ENCODE measurements at places on chromosomes 13 and 19.

DNA sequence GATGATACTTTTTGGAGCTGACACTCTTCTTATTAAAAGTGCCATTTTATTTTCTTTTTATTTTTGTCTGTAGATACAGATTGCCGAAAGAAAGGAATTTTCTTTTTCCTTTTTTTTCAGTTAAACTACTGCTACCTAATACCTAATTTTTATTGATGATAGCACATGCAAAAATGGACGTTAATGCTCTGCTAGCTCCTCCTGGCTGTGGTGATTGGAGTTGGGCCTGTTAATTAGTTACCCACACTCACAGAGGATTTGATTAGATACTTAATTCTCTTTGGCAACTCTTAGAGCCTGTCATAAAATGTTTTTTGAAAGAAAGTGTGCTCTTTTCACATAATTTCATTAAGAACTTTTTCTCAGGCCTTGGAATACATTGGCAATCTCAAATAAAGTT is 366.8 kb downstream of the DCT start:
- no peak for DNase-seq

DNA sequence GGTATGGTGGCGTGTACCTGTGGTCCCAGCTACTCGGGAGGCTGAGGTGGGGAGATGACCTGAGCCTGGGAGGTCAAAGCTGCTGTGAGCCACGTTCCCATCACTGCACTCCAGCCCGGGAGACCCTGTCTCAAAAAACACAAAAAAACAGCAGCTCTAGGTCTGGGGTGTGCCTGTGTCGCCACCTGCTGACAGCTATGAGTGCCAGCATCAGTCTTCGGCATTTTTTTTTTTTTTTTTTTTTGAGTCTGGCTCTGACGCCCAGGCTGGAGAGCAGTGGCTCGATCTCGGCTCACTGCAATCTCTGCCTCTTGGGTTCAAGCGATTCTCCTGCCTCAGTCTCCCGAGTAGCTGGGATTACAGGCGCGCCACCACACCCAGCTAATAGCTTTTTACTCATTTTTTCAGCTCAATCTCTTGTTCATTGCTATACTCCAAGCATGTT is 10.1 kb downstream of the AP2S1 start:
- DNase-seq, result peak; percentile 5

- DNase-seq, result no peak
These were observed 6.3 kb upstream of the RDH13 start for GRCh38 chr19:55068950-55069864.

DNA sequence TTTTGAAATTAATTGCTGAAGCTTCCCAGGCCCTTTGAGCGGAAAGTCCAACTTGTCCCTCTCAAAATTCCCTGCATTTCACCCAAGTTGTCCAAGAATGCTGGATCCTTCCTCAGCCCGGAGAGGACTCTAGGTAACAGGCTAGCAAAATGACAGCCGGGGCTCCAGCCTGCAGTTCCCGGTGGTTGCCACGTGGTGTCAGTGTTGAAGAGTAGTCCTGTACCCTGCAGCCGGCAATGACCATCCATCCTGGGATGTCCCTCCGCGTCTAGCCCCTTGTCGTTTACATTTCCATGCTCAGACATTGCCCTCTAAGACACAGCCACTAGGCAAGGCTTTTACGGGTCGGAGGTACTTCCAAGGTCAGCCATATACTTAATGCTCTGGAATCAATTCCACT is 31.4 kb upstream of the MTIF3 start:
- no peak for DNase-seq

- DNase-seq, result no peak
These were observed 3.6 kb downstream of the GPR4 start for GRCh38 chr19:45598267-45599001.

- no peak for DNase-seq
These were observed 413.7 kb downstream of the LIG4 start for GRCh38 chr13:107801621-107802020.

DNA sequence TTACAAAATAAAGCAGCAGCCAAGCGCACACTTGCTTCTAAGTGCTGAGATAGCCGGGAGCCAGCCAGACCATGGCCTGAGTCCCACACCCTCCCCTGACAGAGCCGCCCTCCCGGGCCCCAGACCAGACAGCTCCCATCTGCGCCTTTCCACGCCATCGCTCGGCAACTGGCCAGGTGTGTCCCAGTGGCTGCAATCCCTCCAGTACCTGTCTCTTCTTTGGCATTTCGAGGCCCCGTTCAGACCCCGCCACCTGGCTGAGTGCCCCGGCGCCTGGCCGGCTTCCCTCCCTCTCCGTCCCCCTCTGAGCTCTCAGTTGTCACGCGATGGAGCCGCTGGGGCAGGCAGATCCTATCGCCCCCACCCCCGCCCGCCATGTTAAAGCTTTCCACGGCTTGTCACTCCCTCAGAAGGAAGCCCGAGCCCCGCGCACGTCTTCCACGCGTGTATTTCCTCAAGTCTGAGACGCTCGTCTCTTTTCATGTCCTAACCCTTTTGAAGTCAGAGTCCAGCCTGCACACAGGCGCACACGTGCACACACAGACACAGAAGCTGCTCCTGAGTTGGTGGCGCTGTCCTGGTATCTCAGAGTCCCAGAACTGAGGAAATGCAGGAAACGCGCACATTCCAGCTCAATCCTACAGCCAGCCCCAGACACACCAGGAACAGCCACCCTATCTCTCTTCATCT is 7.9 kb downstream of the MLLT1 start:
- no peak for DNase-seq
